ENCODE measurements at places on chromosomes 11 and 22. TPM values are rescaled to one million over a fixed set of nuclear protein-coding genes. Genes with fewer than 3 reads are reported as not detected.

Gene SCUBE1
- 0.16 TPM for total RNA-seq

Gene CNTF
- 0.30 TPM for total RNA-seq

Gene GTSE1
- total RNA-seq = 0.63 TPM

Gene NRXN2
- 1.4 TPM for total RNA-seq

- no peak overlapping the region for H3K4me3 ChIP-seq
- DNase-seq = no peak
- no peak overlapping the region for H3K27ac ChIP-seq
- no peaks in the 10 kb centered on the region for H3K36me3 ChIP-seq
- no peaks in the 10 kb centered on the region for H3K27me3 ChIP-seq
- H3K4me1 ChIP-seq = peaks cover 7% of the 10 kb centered on the region
Observed at GRCh38 chr11:45737056-45737455, 67.9 kb upstream of the SLC35C1 start.

DNA sequence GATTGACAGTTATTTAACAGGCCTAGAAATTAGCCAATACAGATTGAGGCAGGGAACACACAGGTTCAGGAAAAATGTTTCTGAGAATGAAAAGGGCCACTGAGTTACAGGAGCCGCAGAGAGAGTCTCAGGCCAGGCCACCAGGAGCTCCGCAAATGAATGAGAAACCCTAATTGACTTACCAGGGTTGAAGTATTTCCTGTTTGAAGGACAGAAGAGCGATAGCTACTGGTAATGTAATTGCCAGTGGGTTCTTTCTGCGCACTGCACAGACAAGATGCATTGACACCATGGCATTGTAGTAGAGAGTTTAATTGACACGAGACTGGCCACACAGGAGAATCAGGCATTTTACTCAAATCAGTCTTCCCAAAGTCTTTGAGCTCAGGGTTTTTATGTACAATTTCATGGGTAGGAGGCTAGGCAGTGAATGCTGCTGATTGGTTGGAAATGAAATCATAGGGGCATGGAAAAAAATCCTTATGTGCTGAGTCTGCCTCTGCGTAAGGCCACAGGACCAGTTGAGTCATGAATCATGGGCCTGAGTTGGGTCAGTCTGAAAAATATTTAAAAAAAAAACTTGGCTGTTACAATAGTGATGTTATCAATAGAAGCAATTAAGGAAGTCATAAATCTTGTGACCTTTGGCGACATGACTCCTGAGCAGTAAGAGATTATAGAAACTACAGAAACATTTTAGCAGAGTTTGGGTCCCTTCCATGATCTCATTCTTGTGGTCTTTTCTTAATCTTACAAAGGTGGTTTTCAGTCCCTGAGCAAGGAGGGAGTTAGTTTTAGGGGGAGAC is 203.8 kb downstream of the CASP12 start:
- H3K4me1 ChIP-seq = no peaks in the 10 kb centered on the region
- no peak overlapping the region for H3K4me3 ChIP-seq
- no peak overlapping the region for H3K27ac ChIP-seq
- DNase-seq = no peak

DNA sequence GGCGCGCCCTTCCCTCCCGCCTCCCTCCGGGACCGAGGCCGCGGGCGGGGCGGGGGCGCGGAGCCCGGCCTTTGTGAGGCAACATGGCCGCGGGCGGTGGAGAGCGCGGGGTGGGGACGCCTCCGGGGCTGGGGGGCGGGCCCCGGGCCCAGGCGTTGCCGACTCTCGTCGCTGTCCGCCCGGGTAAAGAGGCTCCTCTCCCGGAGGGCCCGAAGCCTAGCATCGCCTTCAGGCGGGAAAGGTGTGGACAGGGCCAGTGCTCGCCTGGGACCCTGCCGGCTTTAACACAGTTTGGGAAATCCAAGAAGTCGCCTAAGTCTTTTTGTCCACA is 369 bp downstream of the DGCR8 start:
- H3K27ac ChIP-seq = peak overlapping the region; percentile 87
- no peaks in the 10 kb centered on the region for H3K27me3 ChIP-seq
- DNase-seq = peak; percentile 63

DNA sequence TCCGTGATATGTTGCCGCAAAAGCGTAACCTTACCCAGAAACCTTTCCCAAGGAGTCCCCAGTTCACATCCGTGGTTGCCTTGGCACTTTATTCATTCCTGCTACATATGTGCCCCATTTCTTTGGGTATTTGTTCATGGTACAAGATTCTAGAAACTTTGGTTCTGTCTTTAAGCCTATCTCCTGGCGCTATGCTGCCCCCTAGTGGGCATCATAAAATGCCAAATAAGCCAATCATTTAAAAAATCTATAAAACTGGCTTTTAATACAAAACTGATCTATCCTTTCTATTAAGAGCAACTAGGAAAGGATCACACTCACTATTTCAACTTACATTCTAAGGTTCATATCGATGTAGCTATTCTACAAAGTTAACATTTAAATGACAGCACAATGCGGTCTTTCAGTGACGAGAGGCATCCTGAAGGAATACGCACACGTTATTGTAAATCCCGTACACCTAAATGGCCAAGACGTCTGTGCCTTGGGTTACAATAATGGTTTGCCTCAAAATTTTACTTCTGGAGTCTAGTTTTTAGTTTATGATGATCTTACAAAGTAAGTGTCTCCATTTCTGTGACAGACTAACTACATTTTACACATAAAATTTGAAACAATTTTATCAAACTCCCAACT is 16.2 kb downstream of the PIWIL3 start:
- no peak overlapping the region for H3K27ac ChIP-seq
- no peaks in the 10 kb centered on the region for H3K36me3 ChIP-seq
- no peaks in the 10 kb centered on the region for H3K27me3 ChIP-seq
- H3K4me3 ChIP-seq = no peak overlapping the region
- peaks cover 5% of the 10 kb centered on the region for H3K4me1 ChIP-seq
- DNase-seq = no peak

DNA sequence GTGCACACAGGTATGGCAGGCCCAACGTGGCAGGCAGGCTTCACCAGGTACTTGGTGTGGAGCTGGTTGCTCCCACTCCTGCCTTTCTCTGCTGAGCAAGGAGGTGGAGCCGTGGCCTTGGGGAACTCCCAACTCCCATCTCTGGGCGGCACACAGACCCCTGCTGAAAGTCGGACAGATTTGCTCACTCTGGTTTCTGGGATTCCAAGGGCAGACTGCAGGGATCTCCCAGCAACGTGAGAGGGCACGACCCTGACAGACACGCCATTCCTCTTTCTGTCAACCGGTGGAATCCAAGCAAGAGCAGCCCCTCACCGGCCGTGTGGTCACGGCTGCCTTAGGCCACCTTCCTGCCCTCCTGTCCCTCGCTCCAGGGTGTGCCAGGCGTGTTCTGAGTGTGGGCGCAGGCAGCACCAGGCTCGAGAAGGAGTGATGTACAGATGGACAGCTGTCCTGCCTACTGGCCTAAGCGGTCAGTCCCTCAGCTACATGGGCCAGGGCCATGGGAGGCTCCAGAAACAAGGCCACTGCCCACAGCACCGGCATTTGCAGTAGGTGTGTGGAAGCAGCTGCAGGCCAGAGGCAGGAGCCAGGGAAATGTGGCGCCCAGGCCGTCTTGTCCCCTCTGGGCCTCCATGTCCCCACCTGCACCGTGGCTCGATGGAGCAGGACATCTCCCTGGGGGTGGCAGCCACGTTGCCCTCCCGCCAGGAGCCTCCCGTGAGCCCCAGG is 13.7 kb upstream of the PPARA start:
- H3K4me1 ChIP-seq = peaks cover 17% of the 10 kb centered on the region
- H3K36me3 ChIP-seq = no peaks in the 10 kb centered on the region
- no peak for DNase-seq
- no peaks in the 10 kb centered on the region for H3K27me3 ChIP-seq

Measured in right atrium auricular region (tissue), 2 donors.